ENCODE measurements at places on chromosomes 1 and 21. TPM values are rescaled to one million over a fixed set of nuclear protein-coding genes. Genes with fewer than 3 reads are reported as not detected.
A peak's percentile ranks its signal among the peaks of the same experiment; 100 is the strongest.

DNA sequence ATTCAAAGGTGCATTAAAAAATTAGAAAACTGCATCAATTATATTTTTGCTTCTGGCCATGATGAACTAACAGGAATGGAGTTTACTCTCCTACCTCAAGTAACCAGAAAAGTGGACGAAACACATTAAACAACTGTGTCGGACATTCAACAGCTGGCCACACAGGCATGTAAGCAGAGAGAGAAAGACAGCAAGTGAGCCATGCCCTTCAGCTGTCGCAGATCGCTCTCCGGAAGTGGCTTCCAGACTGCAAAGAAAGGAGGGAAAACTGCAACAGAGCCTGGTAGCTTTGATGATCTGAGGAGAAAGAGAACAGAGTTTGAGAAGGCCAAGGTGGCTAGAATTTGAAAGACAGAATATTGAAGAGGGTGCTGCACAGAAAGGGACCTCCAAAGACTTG, 557.2 kb downstream of the MATN1 start:
- DNase-seq, result peak; percentile 54

DNA sequence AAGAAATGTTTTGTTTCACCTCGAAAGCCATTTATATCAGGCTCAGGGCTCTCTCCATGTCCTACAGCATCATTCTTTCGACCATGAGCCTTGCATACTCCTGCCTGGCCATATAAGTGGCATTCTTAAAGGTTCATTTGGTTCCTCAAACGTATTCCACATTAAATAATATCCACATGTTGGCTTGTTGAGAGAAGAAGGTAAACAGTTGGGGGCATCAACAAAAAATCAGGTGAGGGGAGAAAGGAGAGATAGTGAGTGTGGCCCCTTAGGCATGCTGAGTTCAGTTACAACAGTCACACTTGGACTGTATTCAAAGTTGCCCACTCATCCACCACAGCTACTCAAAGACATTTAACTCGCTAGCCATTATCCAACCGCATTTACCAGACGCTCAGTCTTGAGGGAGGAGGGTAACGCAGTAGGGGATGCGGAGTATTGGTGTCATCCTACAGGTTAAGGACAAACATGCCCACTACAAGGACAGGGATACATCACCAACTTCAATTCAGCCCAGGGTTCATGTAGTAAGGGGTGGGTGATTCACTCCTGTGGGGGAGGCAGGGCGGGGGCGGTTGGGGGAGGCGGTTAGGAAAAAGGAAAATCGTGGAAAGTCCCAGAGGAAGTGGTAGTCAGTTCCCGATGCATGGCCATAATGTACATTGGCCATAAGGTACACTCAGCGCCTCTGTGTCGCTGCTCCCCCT, 1.4 kb downstream of the ZNF697 start:
- DNase-seq, result no peak

DNA sequence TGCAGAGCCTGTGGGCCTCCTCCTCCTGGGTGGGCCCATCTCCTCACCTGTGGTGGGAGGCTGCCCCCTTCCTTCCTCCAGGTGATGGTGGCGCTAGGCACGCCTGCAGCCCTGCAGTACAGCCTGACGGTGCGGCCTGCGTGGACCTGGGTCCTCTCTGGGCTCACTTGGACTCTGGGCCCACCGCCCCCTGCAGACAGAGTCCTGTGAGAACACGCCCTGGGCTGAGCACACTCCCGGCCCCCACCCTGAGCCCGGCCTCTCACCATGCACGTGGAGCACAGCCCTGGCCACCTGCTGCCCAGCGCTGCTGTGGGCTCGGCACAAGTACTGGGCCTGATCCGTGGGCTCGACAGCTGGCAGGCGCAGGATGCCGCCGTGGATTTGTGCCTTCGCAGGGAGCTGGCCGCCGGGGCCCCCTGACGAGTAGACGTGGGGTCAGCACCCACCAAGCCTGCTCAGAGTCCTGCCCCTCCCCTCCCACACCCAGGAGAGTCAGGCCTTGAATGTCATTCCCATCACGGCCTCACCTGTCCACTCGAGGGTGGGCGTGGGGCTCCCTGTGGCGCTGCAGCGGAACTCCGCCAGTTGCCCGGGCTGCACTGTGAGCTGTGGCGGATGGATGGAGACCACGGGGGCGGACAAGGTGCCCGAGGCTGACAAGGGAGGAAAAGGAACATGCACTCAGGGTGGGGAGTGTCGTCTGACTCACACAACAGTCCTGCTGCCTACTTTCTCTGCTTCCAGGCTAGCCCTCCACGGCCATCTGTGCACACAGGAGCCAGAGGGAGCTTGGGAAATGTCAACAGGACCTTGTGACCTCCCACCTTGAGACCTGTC, 43.4 kb downstream of the LDLRAD2 start:
- no peak for DNase-seq

SH2D1B gene
- 0.21 TPM for polyA plus RNA-seq

GRCh38 chr1:119472080-119472818, 34.8 kb upstream of the HSD3B1 start:
- no peak for DNase-seq

- DNase-seq, result no peak
Measured at GRCh38 chr1:151536499-151536898, 3.6 kb upstream of the TUFT1 start.

S100A16 gene
- polyA plus RNA-seq, result 77.3 TPM

SCMH1 gene
- polyA plus RNA-seq, result 36.5 TPM

GRCh38 chr1:204377800-204378668, 18.3 kb upstream of the PLEKHA6 start:
- no peak for DNase-seq

GRCh38 chr21:35628316-35628715, 432.0 kb downstream of the SETD4 start:
- no peak for DNase-seq

GRCh38 chr21:28132713-28133112, 860.0 kb downstream of the LTN1 start:
- peak; percentile 16 for DNase-seq

- DNase-seq, result peak; percentile 40
Measured at GRCh38 chr1:246280551-246280950, 226.5 kb downstream of the SMYD3 start.

GRCh38 chr1:84272401-84272800, 29.1 kb upstream of the SAMD13 start:
- no peak for DNase-seq

DNA sequence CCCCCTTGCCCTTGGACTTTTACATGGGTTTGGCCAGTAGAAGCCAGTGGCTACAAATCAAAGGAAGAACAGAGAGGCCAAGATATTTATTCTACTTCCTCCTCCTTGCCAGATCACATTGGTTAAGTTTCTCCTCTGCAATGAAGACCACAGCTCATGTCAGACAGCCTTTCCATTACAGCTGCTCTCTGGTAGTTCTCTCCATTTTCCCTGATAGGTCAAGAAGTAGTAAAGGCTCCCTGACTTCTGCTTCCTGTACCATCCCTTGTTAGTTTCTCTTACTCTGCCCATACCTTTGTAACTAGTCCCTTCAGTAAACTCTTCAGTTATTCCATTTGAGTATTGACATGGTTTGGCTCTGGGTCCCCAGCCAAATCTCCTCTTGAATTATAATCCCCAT, 27.8 kb downstream of the NME7 start:
- no peak for DNase-seq

PADI3 gene
- not detected for polyA plus RNA-seq

- DNase-seq, result no peak
Measured at GRCh38 chr21:19181604-19182140, 778.1 kb upstream of the TMPRSS15 start.

DNA sequence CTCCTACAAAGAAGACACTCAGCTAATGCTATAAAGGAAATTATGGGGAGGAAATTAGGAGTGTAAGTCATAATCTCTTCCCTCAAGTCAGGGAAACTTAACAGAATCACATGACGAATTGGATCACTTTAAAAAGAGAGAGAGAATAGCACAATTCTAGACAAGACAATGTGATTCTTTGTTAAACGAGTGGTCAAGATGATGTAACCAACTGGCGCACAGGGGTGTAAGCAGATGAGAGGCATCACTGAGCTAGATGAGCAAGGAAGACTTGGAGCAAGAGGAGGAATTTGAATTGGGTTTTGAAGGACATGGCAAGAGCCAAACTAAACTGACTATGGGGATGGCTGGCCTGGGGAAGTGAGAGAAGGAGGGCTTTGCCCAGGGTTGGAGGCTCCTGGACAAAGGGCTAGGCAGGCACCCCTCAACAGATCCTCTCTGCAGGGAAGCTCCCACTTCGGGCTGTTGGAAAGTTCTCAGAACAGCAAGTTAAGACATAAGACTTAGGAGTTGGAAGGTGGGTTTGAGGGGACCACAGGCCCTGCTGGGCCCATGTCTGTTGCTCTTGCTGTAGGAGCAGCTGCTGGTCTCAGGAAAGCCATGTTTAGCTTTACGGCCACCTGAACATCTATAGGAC, 123.9 kb upstream of the GRIK3 start:
- DNase-seq, result no peak

DNA sequence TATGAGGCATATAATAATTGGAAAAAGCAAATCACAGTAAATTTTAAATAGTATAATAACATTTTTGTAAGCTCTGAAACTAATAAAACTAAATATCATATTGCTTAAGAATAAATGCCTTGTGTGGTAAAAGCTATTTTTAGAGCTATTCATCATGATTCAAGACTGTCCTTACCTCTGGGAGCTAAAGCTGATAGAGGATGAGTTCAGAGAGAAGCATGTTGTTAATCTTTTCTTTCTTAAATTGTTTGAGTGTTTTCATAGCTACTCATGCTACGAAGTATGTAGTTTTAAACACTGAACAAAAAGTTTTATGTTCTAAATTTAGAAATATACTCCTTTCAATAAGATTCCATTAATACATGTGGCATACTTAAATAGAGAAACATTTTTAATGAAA, 30.5 kb downstream of the IFI16 start:
- DNase-seq, result no peak

DNA sequence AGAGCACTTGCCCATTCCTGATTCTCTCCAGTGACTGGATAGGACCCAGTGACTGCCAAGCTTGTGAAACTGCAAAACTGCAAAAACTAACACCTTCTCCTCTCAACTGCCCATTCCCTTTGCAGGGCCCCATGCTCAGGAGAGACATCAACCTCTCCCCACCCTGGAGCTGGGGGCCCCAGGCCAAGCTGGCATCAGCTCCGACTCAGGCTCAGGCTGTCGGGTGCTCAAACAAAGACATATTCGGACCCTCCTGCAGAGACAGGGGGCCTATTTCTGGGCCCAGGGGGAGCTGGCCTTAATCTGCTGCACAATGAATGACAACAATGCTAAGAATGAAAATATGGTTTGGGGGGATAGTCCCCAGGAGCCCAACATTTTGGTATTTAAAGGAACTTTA, 11.8 kb downstream of the LMX1A start:
- no peak for DNase-seq

DNA sequence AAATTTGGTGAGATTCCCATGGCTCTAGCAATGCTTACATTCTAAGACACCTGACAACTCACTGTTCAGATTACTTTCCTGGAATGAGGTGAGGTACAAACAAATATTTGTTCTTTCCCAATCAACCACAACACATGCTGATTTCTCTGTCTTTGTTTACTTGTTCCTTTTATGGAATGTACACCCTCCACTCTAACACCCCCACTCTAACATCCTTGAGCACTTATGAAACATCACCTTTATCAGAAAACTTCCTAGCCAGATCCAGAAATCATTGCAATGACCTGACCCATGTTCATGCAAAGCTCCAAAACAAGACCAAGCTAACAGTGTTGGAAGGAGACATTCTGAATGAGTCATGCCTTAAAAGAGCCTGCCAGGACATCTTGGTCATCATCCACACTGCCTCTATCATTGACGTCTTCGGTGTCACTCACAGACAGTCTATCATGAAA, 35.5 kb downstream of the HSD3B1 start:
- no peak for DNase-seq

DNA sequence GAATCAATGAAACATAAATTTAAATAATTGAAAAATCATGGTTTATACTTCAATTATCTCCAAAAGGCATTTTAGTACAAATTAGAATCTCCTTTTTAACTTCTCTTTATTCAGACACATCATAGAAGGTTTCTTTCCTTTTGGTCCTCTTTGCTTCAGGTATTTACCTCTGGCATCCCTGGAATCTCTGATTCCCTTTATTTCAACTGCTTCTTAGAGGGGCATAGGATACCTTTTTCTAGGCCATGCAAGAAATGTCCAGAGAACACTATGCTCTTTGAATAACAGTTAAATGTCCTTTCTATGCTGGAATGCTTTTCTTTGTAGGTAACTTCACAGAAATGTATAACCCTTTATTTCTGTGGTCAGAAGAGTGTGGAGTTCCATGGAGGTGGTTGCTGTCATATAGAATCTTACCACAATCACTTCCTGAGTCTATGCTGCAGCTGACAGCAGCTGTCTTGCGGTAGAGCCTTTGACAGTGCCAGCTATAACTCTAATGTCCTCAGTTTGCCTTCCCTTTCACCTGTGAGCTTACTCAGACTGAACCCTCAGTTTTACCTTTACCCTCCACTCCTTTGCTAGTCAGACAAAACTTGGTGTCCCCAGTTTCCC, 8.6 kb downstream of the LAMC2 start:
- no peak for DNase-seq

DNA sequence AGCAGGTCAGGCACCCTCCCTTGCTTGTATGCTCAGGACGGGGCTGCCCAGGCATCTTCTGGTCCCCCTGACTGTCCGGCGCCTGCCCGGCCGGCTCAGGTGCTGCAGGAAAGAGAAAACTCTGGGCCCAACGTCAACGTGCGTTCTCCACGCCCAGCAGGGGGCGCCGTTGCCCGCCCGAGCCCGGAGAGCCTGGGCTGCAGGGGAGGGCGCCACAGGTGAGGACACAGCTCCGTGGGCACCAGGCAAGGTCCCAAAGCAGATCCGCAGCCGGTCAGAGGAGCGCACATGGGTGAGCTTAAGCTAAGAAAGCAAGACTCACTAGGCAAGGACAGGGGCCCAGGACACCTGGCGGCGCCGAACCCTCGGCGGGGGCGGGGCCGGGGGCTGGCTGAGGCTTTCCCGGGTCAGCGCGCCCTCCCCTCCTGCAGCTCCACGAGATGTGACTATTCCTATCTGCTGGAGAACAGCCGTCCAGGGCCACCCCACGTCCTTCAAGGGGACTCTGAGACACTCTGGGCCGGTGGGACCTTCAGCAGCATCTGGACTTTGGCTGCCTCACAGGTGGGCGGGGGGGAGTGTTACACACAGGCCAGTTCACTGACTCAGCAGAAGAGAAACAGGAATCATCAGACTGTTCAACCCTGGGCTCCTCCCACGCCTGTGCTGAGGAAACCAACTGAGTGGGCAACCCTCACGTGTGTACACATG, 29.3 kb downstream of the KRTAP10-1 start:
- DNase-seq, result peak; percentile 39

DNA sequence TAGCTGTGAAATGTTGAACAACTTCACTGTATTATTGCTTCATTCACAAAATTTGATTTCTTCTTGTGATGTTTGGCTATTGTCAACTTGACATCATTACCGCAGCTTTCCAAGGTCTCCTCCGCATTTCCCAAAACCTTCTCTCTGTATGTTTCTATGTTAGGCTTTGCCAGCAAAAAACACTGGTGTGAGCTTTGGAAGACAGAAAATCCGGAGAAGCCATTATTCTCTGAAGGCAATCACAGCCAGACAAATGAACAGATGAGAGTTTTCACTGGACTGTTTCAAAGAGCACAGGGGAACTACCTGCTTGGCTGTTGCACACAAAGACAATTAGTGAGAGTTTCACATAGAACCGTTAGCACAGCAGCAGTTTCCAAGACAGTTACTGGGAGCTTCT, 609.6 kb downstream of the BRINP3 start:
- peak; percentile 87 for DNase-seq

Measured in muscle of leg (tissue), 16 donors.